H7 (cell line): ENCODE measurements at places on chromosomes 6 and 20. TPM values are rescaled to one million over a fixed set of nuclear protein-coding genes. Genes with fewer than 3 reads are reported as not detected.

GRCh38 chr6:3768502-3768901 lies 17.0 kb upstream of the PXDC1 start:
- DNase-seq = no peak

GRCh38 chr20:33516882-33517281 lies 27.0 kb downstream of the CBFA2T2 start:
- DNase-seq = no peak

The MCHR2 gene
- total RNA-seq = not detected in 2 replicates

DNA sequence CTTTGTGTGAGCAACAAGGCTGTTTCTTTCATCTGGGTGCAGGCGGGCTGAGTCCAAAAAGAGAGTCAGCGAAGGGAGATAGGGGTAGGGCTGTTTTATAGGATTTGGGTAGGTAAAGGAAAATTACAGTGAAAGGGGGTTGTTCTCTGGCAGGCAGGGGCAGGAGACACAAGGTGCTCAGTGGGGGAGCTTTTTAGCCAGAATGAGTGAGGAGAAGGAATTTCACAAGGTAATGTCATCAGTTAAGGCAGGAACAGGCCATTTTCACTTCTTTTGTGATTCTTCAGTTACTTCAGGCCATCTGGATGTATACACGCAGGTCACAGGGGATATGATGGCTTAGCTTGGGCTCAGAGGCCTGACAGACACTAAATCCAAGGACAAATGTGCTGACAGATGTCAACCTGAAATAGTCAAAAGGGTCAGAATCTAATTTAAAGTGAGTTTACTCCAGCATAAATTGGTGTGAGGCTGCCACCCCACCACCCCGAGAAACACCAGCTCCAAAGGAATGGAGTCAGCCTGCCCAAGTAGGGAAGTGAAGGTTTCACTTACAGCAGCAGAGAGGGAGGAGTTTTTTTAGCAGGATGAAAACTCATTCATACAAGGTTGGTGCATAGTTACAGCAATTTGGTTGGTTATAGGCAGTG lies 560.0 kb upstream of the CDH4 start:
- DNase-seq = no peak

The SIRPD gene
- not detected in 2 replicates for total RNA-seq
